Hippocampal formation (tissue), 2 donors: ENCODE measurements at places on chromosomes 5 and 9.
A peak's percentile ranks its signal among the peaks of the same experiment; 100 is the strongest.

DNA sequence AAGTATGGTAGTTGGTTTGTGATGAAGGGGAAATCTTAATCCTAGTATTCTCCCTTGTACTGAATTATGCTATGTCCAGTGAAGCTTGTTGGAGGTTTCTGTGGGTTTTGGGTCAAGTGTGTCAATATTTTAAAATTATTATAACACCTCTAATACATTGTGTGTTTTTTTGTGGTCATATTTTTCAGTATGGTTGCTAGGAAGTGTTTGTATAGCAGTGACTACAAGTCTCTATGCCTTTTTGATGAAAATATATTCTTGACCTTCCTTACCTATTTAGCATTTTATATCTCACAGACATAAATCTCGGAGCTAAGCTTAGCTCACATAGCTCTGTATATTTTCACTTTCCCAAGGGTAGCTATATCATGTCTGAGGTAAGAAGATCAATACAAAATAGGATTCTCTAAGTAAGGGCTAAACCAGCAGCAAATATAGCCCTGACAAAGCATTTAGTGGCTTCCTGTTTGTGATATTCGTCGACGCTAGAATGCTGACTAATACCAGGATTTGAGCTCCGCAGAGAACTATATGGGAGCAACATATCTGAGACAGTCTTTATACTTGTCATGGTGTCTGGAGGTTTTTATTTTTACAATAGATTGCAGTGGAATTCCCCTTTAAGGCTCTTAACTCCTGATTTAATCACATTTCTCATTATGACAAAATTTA is 82.3 kb downstream of the MACIR start:
- DNase-seq: no peak

GRCh38 chr5:129172580-129172979 is 78.0 kb downstream of the ISOC1 start:
- DNase-seq: peak; percentile 30

DNA sequence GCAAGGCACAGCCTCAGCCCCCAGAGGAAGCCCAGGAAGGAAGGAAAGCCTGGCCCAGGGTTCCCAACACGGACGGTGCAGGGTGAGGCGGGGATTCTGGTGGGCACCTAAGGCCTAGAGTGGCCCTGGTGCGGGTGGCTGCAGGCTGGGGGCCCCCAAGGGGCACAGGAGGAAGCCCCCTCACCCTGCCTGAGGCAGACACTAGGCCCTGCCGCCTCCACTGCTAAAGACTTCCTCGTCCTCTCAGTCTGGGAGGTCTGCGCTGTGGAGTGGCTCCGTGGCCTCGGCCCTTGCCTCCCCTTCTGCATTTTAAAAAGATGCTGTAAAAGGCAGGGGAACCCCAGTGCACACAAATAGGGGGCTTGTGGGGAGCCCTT is 3.4 kb downstream of the SLC9A3 start:
- DNase-seq: no peak

DNA sequence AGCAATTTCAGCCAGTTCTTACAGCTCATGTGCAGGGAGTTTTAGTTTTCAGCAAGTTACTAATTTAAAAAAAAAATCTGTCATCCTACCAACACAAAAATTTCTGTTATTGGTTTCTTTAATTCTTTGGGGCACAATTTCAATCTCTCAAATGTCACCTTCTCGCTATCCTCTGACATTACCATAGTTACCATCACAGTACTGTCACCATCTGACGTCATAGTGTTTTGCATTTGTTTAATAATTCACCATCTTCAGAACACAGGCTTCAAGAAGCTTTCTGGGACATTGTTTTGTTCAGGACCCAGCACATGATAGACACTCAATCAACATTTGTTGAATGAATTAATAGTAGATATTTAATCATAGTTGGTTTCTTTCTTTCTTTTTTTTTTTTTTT is 155.1 kb downstream of the PDZD2 start:
- no peak for DNase-seq

DNA sequence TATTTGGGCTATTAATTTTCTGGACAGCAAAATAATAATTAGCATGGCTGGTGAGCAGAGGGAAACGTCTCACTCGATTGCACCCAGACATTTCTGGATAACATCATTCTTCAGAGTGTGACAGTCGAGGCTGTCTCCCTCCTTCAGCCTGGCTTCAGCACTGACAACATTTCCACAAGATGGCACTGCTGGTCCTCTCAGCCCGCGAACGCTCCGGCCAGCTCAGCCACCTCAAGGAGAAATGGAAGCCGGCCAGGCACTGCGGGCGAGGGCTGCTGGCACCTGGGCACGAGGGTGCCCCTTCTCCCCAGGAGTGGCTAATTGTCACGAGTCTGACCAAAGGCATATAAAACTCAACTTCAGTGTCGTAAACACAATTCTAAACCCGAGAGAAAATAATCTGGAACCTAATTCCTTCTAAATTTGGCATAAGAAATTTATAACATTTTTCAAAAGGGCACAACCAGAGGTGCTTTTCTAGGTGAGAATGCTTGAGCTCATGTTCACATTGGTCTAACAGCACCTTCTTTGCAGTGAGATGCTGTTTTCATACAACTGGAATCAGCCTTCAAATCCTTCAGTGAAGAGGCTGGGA is 65.9 kb downstream of the DAP start:
- peak; percentile 72 for DNase-seq

- DNase-seq: no peak
These were observed 124.4 kb upstream of the ADCY2 start for GRCh38 chr5:7271435-7272084.

DNA sequence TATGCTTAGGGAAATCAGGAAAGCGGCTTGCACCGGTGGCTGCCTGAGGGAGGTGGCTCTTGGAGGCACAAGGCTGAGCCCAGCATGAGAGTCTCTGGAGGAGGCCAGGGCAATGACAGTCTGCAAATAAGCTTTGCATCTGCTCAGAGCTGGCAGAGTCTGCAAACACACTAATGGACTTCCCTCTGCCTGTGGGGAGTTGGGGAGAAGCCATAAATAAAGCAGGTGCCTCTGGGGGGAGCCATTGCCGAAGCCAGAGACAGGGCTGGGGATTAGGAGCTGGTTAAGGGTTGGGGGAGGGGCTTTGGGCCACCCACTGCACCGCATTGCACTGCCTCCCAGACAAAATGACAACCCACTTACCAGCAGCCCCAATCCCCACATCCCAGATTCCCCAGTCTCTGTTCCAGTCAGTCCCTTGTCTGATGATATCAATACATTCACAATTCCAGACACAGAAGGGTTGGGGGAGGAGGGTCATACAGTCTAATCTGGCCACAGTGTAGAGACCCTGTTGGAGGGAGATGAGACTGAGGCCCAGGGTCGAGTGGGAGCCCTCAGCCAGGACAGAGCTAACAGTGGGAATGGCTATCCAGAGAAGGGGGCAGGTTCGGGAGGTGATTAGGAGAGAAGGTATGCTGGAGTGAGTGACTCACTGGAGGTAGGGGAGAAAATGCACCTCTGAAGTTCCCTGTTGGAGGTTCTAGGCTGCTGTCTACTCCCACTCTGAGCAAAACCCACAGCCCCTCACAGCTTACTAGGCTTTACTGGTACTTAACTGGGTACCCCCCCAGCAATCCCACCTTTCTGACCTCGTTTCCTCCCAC is 53.7 kb downstream of the PAX5 start:
- no peak for DNase-seq

DNA sequence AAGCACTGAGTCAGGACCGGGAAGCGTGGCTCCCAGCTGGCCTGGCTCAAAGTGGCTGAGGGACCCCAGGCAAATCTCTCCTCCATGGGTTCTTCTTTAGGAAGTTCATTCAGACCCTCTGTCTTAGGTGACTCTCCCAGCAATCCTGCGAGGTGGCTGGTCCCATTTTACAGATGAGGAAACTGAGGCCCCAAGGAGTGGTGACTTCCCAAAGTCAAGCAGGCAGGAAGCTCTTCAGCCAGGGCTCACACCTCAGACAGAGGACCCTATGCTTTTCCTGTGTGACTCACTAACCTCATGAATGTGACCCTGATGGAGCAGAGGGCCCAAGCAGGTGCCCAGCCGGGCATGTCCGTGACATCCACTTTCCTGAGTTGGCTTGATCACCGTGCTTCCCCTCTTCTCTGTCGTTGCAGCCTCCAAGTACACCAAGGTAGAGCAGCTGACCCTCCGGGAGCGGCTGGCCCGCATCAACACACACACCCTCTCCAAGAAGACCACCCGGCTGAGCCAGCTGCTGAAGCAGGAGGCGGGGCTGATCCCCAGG is 36.5 kb downstream of the ARHGEF37 start:
- no peak for DNase-seq

- DNase-seq: no peak
These were observed 10.7 kb upstream of the STK32A start for GRCh38 chr5:147223948-147224791.

DNA sequence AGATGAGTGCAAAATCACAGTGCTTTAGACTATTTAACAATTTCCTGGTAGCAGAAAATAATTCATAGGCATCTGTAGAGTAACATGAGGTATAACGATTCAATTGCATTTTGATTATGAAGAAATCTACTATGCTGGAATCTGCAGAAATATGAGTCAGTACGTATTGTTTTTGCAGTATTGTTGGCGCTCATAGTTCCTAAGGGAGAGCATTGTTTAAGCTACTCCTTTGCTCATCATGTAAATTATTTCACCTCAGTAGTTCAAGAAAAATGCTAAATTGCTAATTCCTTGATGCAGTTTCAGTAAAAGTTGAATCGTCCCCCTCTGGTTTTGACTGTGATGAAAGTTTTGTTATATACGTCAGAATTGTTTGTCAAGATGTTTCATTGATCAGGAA is 458.4 kb downstream of the HINT1 start:
- DNase-seq: no peak

DNA sequence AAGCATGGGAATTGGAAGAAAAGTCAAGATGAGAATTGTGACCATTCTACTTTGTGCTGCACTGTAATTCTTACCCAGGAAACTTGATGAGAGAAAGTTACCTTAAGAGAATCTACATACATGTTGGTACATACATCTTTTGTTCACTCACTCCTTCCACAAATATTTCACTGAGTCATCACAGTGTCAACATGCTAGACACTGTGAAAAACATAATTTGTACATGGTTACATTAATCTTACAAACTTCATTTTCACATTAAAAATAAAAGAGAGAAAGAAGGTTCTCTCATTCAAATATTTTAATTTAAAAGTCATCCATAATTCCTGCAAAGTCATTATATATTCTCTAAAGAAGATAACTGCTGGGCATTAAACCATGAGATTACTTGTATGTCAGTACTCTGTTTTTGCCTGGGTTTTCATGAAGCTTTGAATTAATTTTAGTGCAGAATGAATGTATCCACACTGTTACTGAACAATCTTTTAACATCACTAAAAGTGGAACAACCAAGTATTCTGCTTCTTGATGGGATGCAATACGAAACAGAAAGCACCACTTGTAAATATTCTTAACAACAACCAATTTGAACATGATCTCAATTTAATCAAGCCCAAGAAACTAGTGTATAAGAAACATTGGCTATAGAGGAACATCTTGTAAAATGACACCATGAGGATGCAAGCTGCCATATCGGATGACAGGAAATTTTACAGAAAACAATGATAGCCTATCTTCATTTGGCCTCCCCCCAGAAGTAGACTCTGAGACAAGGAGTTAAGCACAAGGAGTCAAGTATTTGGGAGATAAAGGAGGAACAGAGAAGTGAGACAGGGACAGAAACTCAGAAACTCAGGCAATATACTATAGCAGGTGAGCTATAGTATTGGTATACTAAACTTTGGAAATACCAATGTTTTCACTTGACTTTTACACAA is 28.4 kb downstream of the ERP44 start:
- no peak for DNase-seq

GRCh38 chr9:132602207-132602606 is 19.8 kb downstream of the BARHL1 start:
- DNase-seq: no peak

- DNase-seq: no peak
These were observed 4.2 kb downstream of the DPP7 start for GRCh38 chr9:137110147-137110910.

- no peak for DNase-seq
These were observed 488.6 kb downstream of the CSNK1G3 start for GRCh38 chr5:124000538-124000937.

- DNase-seq: no peak
These were observed 196.5 kb downstream of the MED10 start for GRCh38 chr5:6181871-6182270.

GRCh38 chr5:74722271-74722670 is 37.2 kb downstream of the HEXB start:
- no peak for DNase-seq

- no peak for DNase-seq
These were observed 248.7 kb downstream of the TAF11L14 start for GRCh38 chr5:17882760-17883488.

DNA sequence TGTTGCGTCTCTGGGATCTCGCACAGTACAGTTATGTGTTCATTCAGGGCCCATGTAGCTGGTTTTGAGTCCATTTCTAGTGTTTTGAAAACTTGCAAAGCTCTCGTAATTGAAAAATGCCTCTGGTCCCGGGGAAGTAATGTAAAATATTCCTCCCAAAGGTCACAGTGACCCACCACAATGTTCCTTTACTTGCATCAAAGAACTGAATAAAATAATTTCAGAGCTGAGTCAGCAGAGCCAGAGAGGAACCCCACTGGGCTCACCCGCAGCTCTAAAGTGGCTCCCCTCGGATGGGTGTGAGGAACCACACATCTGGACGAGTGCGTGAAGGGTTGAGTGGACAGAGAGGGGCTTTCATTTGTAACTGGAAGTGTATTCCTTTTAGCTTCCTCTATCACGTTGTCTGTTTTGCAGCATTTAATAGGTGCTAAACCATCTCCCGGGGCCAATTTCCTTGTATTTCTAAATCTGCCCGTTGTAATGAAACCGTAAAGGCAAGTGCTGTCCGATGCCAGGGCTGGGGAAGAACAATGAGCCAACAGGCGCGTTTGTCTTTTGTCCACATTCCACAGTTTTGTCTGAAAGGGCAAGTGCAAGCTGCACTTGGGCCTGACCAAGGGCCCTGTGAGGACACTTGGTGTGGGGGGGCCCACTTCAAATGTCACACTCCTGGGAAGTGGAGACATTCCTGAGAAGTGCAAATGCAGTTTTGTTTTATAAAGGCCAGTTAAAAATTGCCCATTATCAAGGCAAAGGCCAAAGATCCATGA is 29.9 kb downstream of the COL5A1 start:
- no peak for DNase-seq

DNA sequence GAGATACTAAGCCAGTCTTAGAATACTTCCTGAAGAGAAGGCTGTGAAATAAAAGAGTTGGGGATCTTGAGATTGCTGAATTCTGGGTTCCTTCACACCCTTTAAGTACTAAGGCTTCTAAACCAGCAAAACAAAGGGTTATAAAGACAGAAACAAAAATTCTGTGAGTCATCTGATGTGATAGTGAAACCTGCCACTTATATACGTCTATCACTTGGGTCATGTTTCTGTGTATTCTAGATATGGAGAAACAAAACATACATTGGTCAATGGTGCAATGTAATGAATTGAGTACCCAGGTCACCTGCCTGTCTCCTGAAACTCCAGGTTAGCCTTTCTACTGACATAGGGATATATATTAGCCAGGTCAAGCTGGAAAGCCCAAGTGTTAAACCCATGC is 319.3 kb upstream of the GRAMD2B start:
- DNase-seq: no peak

- DNase-seq: no peak
These were observed 154.8 kb downstream of the GADD45G start for GRCh38 chr9:89759572-89759971.

GRCh38 chr9:2839040-2839439 is 4.9 kb downstream of the PUM3 start:
- DNase-seq: no peak

GRCh38 chr9:34712140-34712539 is 2.2 kb upstream of the CCL21 start:
- DNase-seq: no peak
